ENCODE measurements at places on chromosomes 2 and 18. TPM values are rescaled to one million over a fixed set of nuclear protein-coding genes. Genes with fewer than 3 reads are reported as not detected.

Gene SIX3
- not detected for total RNA-seq

Gene RUFY4
- total RNA-seq, result not detected

Gene PTH2R
- total RNA-seq, result not detected

Gene TMEM17
- total RNA-seq, result 2.2 TPM

Gene SCYGR2
- total RNA-seq, result not detected

Gene IL18R1
- total RNA-seq, result 1.8 TPM

Gene SLC23A3
- 0.58 TPM for total RNA-seq

Gene TUBB8B
- not detected for total RNA-seq

Gene NETO1
- total RNA-seq, result not detected

GRCh38 chr2:140183056-140183765, 1403.0 kb upstream of the NXPH2 start:
- no peak for DNase-seq

DNA sequence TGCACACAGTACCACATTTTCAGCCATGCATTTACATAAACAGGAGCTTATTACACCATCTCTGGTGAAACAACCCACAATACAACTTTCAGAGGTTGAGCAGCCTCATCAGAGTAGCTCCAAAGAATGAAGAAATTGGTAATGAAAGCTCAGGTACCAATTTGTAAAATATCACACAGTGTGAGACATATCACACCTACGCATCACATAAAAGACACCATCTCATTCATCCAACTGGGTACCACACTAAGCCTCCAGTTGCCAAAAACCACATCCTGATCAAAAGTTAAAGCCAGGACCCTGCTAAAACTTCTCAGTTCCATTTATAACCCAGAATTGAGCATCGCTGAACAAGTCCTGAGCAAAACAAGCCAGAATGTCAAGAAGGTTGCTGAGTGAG, 4.6 kb downstream of the TMEM163 start:
- no peak for DNase-seq

GRCh38 chr2:182435754-182436153, 8.9 kb upstream of the PDE1A start:
- no peak for DNase-seq

GRCh38 chr2:147937744-147938349, 82.7 kb downstream of the ORC4 start:
- no peak for DNase-seq

DNA sequence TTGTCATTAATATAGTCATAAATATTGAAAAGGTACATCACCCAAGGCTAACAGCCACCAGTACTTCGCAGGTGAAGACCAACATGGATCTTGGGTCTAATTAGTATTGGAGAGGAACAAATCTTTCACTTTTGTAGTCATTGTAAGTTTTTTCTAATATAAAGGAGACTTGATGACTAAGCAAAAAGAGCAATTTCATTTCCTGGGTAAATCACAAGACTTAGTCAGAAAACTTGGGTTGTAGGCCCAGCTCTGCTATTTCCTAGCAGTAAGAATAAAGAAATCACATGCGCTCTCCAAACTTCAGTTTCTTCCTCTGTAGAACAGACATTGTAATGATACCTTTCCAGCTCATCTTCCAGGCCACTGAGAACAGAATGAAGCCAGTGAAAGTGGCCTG, 40.9 kb downstream of the NRP2 start:
- no peak for DNase-seq

GRCh38 chr2:27993402-27993787, 102.9 kb downstream of the BABAM2 start:
- DNase-seq, result no peak

DNA sequence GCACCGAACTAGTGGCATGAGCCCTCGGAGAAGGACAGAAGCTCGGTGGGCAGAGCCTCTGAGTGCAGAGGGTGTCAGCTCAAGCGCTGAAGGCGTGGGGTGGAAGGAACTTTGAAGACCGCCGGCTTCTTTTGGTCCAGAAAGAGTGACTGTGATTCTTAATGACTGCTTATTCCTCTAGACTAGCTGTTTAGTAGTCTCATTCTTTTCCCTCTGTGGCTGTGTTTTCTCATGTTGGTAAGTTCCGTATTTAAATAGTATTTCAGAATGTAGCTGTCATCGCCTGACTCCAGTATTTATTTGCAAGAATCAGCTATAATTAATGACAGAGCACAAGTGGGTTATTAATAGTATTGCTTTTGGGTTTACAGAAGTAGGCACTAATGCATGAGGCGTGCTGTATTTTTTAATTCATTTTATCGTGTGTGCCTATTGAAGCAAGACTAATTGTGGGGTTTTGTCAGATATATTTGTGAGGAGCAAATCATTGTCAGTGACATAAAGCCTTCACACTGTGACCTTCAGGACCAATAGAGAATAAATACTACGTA, 80.8 kb upstream of the NFATC1 start:
- no peak for DNase-seq

- no peak for DNase-seq
These were observed 3.1 kb downstream of the ALPK2 start for GRCh38 chr18:58625839-58626238.

GRCh38 chr18:79385326-79385707, 10.4 kb upstream of the NFATC1 start:
- no peak for DNase-seq

DNA sequence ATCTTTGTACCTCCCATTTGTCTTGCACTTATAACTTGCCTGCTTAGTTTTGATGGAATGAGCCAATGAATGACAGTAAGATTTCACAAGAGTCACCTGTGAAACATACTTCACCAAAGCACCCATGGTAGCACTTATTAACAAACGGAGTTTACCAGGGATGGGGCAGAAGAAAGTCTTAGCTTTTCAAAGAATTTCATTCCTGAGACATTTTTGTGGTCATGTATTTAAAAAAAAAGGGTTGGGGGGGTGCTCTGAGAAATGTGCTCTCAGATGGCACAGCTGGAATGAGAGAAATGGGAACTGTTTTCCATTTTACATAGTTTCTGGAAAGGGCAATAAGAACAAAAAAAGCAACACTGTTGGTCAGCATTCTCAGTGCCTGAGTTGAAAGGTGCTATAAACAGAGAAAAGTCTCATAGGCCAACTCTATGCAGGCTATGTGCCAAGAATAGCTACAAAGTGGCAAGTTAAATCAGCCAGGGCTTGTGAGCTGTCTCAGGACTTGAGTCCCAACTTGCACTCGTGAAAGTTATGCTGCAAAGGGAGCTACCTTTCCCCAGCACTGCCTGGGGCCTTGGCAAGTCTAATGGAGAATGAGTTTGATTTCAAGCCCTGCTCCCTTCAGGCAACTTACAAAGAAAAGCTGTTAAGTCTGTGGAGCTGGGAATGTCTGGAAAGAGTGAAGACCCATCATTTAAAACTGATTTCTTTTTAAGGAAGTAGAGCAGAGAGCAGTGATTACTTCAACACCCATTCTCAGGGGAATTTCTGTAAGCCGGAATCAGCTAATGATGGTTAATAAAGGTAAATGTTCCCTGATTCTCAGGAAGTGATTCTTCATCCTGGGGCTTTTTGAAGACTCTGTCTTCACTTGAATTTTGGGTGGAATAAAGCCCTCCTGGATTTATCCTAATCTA, 170.6 kb downstream of the SLC8A1 start:
- DNase-seq, result no peak

- DNase-seq, result no peak
These were observed 76.4 kb downstream of the RHOB start for GRCh38 chr2:20523073-20523798.

DNA sequence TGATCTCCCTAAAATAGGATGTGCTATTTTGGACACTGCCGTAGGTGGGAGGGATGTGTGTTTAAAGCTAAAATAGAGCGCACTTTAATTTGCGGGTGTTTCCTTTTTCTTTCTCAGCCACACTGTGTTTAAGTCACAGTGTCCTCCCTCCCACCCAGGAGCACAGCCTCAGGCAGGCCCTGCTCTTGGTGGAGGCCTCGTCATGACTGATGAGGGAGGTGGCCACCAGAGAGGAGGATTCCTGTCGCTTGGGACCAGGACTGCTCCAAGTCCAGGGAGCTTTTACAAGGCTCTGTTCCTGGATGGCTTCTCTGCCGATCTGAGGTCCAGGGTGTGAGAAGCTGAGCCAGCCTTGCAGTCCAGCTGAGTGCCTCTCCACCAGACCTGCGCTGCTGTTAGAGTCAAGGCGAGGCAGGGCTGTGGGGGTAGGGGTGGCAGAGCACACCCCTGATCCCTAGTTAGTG, 33.5 kb downstream of the INPP4A start:
- DNase-seq, result no peak

- no peak for DNase-seq
These were observed 16.1 kb upstream of the CREB1 start for GRCh38 chr2:207513551-207514257.

DNA sequence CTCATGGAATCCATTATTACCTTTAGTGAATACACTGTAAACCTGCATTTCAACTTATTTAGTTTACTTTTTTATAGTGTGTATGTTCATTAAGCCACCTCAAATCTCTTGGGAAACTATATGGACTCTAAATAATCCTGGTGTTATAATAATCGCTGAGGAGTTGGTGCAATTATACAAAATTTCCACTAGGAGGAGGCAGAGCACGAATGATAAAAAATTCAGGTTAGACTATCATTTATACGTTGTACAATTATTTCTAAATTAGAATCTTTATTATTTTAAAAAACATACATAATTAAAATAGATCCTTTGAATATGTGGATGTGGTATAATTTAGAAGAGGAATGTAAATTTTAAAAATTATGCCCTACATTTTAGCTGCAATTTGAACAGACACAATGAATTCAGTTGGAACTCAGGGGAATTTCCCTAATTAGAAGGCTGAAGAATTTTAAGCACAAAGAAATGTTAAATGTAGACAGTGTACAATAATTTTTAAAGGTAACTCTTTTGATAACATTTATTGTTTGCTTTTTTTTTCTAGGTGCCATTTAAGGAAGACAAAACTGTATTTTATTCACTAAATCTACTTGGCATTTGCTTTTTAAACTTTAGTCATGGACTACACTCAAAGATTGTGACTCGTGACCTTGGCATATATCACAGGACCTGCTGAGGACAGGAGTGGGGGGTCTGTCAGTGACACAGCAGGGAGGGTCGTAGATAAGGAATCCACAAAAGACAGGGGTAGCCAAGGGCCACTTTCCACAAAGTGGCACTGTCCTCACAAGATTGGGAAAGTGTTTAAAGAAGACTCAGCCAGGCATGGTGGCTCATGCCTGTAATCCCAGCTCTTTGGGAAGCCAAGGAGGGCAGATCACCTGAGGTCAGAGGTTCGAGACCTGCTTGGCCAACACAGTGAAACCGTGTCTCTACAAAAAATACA, 45.5 kb downstream of the RAB12 start:
- DNase-seq, result no peak

GRCh38 chr2:155687181-155687580, 645.3 kb downstream of the NR4A2 start:
- no peak for DNase-seq

DNA sequence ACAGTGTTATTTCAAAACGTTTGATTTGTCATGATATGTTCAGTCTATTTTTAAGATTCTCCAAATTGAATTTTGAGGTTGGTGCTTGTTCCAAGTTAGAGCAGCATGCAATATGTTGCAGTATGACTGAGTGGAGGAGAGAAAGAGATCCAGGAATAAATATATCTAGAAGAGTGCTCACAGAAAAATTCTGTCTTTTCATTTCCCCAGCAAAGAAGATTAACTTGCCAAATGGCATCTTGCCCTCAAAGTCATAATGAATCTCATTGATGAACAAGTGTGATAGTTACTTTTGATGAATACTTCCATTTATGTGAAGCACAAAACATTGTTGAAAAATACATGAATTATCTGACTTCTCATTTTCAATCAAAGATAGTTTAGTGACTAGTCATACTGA, 95.9 kb downstream of the KCNJ3 start:
- DNase-seq, result no peak

DNA sequence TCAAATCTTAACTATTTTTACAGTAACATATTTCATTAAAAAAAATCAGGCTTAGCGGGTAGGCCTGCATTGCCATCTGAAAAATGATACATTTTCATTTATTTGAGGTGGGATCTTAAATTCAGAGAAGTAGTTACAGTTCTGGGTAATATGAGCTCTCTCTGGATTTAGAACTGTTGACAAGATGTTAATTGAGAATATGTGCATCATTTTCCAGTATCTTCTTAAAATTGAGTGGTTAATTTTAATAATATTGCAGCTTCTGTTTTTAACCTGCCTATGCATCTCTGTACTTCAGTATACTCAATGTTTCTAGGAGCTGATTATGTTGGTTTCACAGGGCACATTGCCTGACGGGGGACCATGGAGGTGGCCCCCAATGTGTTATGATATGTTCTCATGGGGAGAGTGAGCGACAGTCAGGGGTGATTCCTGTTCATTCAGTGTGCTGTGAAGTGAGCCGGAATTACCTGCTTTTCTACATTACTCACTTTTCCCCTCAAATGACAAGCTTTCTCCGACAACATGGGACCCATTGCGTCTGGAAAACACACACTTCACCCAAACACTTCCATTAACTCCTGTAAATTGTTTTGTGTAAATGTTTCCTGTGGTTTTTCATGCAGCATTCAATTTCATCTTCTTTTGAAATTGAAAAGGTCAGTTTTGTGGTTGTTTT, 406.2 kb downstream of the MTX2 start:
- no peak for DNase-seq

DNA sequence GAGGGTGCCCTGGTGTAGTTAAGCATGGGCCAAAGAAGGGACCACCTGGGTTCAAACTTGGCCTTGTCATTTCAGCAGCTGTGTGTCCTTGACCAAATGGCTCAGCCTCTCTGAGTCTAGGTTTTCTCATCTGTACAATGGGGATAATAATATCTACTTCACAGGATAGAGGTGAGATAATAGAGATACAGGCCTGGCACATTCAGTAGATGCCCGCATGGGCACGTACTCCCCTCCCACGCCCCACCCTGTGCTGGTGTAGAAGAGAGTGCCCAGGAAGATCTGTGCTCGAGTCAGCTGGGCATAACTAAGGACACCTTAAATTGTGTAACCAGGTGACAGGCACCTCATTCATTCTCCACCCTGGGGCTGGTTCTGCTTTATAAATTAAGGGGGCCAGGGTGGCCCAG, 8.4 kb upstream of the TMEM185B start:
- DNase-seq, result no peak

DNA sequence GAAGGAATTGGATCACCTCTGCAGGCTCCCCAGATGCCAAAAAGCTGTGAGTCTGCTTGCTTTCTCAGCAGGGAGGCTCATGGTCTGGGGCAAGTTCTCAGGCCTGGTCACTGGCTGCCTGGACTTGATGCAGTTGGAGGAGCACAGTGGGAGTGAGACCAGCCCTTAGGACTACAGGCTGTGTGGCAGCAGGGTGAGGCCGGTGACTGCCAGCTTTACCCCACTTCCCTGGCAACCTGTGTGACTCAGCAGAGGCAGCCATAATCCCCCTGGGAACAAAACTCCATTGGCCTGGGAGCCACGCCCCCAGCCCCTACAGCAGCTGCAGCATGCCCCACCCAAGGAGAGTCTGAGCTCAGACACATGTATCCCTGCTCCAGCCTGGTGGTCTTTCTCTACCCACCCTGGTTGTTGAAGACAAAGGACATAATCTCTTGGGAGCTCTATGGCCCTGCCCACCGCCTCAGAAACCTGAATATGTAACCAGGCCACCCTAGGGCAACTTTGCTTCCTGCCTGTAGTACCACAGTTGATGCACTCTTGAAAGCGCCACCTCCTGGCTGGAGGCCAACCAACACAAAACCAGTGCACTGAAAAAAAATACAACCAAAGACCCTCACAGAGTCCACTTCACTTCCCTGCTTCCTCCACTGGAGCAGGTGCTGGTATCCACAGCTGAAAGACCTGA, 106.8 kb upstream of the SPATS2L start:
- DNase-seq, result no peak

All from left ventricle myocardium inferior (tissue), 1 donor.